ENCODE measurements at places on chromosomes 4 and X. TPM values are rescaled to one million over a fixed set of nuclear protein-coding genes. Genes with fewer than 3 reads are reported as not detected.
A peak's percentile ranks its signal among the peaks of the same experiment; 100 is the strongest.

DNA sequence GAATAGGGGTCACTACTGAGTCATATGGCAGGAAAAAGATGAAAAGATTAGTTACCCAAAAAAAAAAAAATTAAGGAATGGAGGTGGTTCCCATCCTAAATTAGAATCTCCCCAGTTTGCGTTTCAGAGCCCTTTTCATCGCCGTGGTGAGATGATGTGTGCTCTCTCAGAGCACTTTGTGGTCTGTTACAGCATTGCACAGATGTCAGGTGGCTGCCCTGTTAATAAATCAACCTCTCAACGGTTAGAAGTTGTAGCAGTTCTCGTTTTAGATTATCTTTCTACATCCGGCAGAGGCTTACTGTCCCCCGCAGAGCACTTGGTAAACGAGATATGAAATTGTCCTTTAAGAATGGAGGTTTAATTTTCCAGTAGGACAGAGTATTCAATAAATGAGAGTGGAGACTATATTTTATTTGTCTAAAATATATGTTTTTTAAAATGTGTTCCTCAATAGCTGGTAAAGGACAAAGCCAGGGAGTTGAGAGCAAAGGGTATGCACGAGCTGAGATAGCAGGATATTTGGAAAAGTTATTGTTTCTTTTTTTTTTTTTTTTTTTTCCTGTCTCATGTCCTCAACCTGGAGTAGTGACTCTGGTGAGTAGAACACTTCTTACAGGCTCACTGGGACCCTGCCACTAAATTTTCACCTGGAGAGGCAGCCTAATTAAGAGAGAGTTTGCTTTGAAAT, 26.9 kb downstream of the AFF1 start:
- H3K4me3 ChIP-seq, result no peak overlapping the region
- no peaks in the 10 kb centered on the region for H3K27me3 ChIP-seq
- H3K36me3 ChIP-seq, result peaks cover 35% of the 10 kb centered on the region
- H3K4me1 ChIP-seq, result no peaks in the 10 kb centered on the region
- DNase-seq, result no peak
- H3K27ac ChIP-seq, result no peak overlapping the region

Gene PPEF2
- total RNA-seq, result not detected

DNA sequence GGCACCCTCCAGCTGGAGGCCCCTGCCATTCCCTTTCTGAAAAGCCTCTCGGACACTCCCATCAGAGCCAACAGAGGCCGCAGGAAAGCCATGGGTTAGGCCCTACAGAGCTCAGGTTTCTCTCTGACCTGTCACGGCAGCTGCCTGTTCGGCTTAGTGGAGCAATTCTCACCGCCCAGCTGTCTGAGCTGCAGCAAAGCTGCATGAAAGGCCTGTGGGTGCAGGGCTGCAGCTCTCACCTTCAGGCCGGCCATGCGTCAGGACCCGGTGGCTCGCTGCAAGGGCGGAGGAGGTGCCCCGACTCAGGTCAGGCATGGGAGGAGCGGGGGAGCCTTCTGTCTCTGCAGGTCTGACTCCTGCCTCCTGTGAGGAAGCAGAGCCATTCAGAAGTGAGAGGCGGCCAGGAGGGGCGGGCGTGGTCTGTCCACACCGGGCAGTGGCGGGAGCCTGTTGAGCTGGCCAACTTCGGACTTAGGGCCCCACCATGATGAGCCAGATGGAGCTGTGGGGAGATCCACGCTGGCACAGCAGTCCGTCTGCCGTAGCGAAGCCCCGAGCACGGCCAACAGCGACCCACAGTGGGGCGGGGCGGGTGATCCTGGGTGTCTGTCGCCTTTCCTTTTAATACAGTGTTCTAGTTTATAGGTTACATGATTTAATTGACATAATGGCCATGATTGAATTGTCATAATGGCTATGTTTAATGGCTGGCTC, 23.4 kb downstream of the PDE6B start:
- no peak overlapping the region for H3K27ac ChIP-seq
- H3K4me1 ChIP-seq, result peaks cover 4% of the 10 kb centered on the region
- H3K4me3 ChIP-seq, result no peak overlapping the region
- H3K36me3 ChIP-seq, result no peaks in the 10 kb centered on the region
- DNase-seq, result no peak
- H3K27me3 ChIP-seq, result peaks cover 21% of the 10 kb centered on the region

DNA sequence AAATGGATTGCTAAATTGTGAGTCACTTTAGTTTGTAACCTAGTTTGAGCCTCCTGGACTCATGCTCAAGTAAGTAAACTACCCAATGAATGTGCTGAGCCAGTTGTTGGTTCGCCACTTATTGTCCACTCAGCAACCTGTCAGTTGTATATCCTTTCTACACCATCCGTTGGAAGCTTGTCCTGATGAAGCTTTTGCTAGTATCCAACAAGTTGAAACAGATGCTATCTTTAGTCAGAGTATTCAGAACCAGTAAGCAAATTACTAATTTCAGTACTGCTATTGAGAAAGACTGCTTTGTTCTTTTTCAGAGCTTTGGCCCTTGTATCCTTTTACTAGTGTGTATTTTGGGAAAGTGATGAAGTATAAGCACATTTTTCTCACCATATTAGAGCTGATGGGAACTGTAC, 4.3 kb upstream of the NAA15 start:
- peaks cover 29% of the 10 kb centered on the region for H3K36me3 ChIP-seq
- no peaks in the 10 kb centered on the region for H3K27me3 ChIP-seq
- DNase-seq, result peak; percentile 79
- H3K4me1 ChIP-seq, result peaks cover 6% of the 10 kb centered on the region
- H3K4me3 ChIP-seq, result peak overlapping the region; percentile 31
- H3K27ac ChIP-seq, result no peak overlapping the region

DNA sequence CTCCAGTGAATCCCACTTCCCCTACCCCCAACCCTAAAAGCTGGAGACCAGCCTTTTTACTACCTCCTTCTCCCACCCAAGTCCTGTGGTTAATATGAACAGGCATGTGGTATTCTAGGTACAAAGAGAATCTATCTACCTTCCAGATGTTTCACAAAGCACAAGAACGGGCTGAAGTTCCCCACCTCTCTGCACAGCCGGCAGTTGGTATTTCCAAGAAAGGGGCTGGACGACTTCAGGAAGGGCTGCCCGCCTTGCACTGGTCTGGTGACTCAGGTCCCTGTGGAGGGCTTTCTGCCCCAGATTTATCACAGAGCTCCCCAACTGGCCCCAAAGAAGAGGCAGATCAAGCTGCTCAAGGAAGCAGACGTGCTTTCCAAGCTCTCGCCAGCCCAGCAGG, 4.5 kb downstream of the FAM47E start:
- no peaks in the 10 kb centered on the region for H3K4me1 ChIP-seq
- no peak overlapping the region for H3K27ac ChIP-seq
- peaks cover 22% of the 10 kb centered on the region for H3K27me3 ChIP-seq
- DNase-seq, result no peak
- H3K4me3 ChIP-seq, result no peak overlapping the region
- H3K36me3 ChIP-seq, result no peaks in the 10 kb centered on the region
